Smooth muscle cell of the pulmonary artery (primary cell): ENCODE measurements at places on chromosomes 7 and 10. TPM values are rescaled to one million over a fixed set of nuclear protein-coding genes. Genes with fewer than 3 reads are reported as not detected.

KLF14 gene
- not detected in 2 replicates for total RNA-seq

NANOS1 gene
- 0.99 and 1.5 TPM in 2 replicates for total RNA-seq

CALML5 gene
- total RNA-seq, result not detected in 2 replicates

ZP3 gene
- total RNA-seq, result 3.0 and 3.8 TPM in 2 replicates

LIPN gene
- total RNA-seq, result not detected in 2 replicates

SLIT1 gene
- 0.07 and 0.13 TPM in 2 replicates for total RNA-seq

GPER1 gene
- 3.2 and 5.3 TPM in 2 replicates for total RNA-seq

VWDE gene
- total RNA-seq, result under 0.01 TPM in 1 of 2 replicates, not detected in the other

RASSF4 gene
- total RNA-seq, result 6.2 and 14.2 TPM in 2 replicates

TMEM229A gene
- total RNA-seq, result 0.07 and 0.39 TPM in 2 replicates

TWIST1 gene
- total RNA-seq, result 30.5 and 44.1 TPM in 2 replicates

ANLN gene
- 11.5 and 27.8 TPM in 2 replicates for total RNA-seq

GPR158 gene
- 0.26 and 0.33 TPM in 2 replicates for total RNA-seq

CLCN1 gene
- total RNA-seq, result 0.07 TPM in 1 of 2 replicates, not detected in the other

STEAP4 gene
- total RNA-seq, result 0.96 and 5.9 TPM in 2 replicates

STK17A gene
- total RNA-seq, result 62.4 and 83.1 TPM in 2 replicates

C10orf62 gene
- total RNA-seq, result 0.13 TPM in 1 of 2 replicates, not detected in the other

ASZ1 gene
- total RNA-seq, result not detected in 2 replicates

PALD1 gene
- total RNA-seq, result 0.40 and 1.4 TPM in 2 replicates

CACNA2D1 gene
- 134 and 591 TPM in 2 replicates for total RNA-seq

POU6F2 gene
- total RNA-seq, result not detected in 2 replicates

HABP2 gene
- not detected in 2 replicates for total RNA-seq
